Activated CD4-positive, alpha-beta T cell treated with anti-CD3 and anti-CD28 coated beads, Interleukin-2, amount 50 U/mL, for 24 hours (primary cell): ENCODE measurements at places on chromosomes 4 and X.

GRCh38 chrX:22090181-22090580, 58.1 kb downstream of the PHEX start:
- DNase-seq, result no peak

GRCh38 chr4:40306976-40307375, 28.2 kb upstream of the CHRNA9 start:
- DNase-seq, result no peak

GRCh38 chr4:2290974-2291704, 29.2 kb upstream of the MXD4 start:
- peak; percentile 20 for DNase-seq

- DNase-seq, result no peak
These were observed 79.0 kb downstream of the GPR82 start for GRCh38 chrX:41802958-41803357.

DNA sequence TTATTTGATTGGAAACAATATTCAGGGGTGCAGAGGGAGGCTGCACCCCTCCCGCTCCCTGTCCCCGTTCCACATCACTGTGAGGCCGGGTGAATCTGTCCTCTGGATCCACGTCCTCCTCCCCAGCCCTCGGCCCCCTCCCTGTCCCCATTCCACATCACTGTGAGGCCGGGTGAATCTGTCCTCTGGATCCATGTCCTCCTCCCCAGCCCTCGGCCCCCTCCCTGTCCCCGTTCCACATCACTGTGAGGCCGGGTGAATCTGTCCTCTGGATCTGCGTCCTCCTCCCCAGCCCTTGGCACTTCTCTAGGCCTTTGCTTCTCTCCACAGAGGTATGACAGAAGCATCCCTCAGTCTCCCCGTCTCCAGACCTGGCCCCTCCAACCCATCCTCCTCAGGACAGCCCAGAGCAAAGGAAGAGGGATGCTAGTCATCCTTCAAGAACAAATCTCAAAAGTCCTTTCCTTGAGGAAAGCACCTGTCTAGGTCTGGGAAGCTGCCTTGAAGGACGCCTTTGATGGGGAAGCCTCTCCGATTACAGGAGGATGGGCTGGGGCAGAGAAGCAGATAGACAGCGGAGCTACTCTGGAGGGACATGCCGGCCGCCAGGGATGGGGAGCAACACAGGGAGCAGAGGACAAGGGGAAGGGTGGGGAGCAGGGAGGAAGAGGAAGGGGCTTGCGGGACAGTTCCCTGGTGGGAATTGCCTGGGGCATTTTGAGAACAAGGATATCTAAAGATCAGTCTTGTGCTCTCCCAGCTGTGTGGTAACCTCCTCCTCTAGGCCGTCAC, 10.8 kb upstream of the AFAP1 start:
- no peak for DNase-seq

DNA sequence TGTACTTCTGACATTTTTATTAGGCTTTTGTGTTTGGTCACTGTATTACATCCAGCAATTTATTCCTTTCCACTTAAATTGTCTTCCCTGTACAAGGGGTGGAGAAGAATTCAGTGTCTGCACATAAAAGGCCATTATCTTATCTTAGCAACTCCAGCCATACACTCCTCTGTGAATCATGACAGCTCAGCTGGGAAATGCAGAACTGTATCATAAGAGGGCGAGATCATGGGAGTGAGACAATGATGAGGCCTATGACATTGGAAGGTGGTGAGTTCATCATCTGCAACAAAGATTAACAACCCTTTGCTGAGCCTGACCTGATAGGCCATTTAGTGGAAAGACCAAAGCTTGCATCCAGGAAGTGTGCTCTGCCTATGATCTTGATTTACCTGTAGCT, 33.3 kb downstream of the SLIT2 start:
- DNase-seq, result no peak

DNA sequence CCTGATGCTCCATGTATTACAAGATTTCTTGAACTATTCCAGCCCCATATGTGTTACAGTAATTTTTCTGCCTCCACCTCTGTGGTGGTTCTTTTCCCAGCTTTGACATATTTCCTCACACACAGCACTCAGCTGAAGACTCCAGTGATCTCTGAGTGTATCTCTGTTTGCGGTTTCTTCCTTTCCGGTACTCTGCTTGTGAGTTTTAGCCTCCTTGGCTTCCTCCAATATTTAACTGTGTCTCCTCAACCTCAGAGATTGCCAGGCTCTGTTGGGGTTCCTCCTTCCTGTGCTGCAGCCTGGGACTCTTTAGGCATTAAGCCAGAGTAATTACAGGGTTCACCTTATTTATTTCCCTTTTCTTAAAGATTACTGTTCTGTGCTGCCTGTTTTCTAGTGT, 73.2 kb downstream of the NFKB1 start:
- DNase-seq, result no peak

DNA sequence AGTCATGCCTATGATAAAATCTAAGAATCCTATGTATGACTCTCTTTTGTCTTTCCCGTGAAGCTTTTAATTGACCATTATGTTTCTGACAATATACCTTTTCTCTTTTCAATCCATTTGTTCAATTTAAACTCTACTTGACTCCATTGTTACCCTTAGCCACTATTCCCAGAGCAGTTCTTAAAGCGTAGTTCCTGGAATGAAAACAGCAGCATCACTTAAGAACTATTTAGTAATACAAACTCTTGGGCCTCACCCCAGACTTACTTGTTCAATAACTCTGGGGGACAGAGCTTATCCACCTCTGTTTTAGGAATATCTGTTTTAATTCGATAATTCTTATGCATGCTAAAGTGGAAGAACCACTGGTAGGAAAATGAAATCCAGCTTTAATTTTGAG, 358.4 kb downstream of the PRR32 start:
- DNase-seq, result no peak

GRCh38 chr4:128163177-128164117, 102.3 kb downstream of the LARP1B start:
- no peak for DNase-seq

GRCh38 chrX:46152756-46153155, 392.5 kb downstream of the ZNF674 start:
- DNase-seq, result no peak
